SK-N-SH treated with all-trans-retinoic acid at 6 μM for 48 hours (cell line): ENCODE measurements at places on chromosomes 1 and 21.

GRCh38 chr1:238772322-238772721 lies 614.0 kb upstream of the CHRM3 start:
- ATAC-seq, result peak; percentile 47; the same call in 2 of the 3 replicates

DNA sequence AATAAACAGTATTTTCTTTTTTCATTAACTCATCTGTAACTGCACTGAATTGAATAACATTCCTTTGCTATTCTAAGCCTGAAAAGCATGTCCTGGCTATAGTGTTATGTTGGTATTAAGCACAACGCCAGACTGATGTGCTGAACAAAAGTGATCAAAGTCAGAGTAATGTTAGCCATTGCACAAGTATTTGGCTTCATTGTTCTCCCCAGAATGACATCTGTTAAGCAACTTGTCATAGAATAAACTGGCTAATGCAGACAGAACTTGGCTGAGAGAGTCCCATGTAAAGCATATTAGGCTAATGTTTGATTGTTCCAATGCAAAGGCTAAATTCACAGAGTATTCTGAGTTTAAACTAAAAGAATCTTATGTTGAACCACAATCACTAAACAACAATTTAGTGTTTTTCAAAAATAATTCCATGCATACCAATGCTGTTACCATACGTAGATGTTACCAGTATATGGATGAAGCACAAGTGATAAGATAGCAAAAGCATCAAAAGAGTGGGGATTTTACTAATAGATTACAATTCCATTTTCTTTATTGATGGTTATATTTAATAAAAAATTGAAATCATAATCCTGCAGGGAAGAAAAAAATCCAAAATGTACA lies 235.3 kb upstream of the DMRTA2 start:
- ATAC-seq, result peak; percentile 80

DNA sequence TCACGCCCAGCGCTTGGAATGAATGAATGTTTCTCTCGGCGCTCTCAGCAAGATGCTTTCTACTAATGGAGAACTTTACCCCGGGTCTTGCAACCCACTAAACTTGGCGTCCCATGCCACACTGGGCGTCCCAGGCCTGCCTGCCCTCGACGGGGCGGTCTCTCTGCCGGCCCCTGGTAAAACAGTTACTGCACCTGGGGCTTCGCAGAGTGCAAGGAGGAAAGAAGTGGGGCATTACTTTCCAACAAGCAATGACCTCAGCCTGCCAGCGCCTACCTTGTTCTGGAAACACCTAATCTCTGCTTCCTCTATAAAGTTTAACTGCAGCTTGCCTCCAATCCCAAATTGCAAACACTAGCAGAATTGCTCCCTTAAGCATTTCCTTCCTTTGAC lies 27.8 kb upstream of the NFIA start:
- ATAC-seq, result no peak

DNA sequence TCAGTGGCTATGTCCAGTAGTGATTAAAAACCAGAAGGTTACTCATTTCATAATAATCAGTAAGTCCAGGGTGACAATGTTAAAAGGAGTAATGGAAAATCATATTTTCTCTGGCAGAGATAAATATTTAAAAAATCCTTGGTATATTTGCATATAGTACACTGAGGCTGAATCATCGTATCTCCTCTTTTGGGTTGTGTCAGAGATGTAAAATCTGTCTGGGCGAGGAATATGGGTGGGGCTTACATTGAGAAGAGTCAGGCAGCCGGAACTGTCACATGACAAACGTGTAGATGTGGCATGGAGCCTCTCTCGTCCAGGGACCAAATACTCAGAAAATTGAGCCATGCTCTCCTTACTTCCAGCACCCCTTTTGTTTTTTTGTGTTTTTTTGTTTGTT lies 120.9 kb downstream of the FMN2 start:
- no peak for ATAC-seq

- peak; percentile 96 for ATAC-seq
These were observed 49.3 kb downstream of the ADAMTS1 start for GRCh38 chr21:26795866-26796329.

DNA sequence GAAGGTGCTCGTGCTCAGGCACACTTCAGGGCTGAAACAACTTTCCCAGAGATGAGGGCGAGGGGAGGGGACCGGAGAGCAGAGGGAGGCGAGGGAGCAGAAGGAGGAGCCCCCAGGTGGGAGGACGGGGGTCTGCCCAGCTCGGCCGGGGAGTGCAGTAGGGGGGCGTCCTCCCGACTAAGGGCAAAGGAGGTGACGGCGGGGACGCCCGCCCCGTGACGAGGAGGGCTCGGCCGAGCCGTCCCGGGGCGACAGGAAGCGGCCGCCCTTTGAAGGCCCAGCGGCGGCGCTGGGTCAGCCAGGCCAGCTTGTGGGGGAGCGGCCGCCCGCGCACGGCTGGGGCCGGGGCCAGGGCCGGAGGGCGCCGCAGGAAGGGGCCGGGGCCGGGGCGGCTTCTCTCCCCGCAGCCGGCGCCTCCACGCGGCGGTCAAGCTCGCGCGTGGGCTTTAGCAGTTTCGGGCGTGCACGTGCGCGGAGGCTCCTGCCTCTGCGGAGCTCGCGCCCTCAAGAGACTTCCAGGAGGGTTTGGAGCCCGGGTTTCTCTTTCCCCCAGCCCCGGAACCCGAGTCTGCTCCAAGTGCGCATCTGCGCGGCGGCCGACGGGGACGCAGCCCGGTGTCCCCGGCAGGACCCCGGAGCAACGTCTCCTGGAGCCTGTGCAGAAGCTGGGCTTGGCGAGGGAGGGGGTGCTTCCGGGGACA lies 100.8 kb upstream of the SLC45A1 start:
- no peak for ATAC-seq

DNA sequence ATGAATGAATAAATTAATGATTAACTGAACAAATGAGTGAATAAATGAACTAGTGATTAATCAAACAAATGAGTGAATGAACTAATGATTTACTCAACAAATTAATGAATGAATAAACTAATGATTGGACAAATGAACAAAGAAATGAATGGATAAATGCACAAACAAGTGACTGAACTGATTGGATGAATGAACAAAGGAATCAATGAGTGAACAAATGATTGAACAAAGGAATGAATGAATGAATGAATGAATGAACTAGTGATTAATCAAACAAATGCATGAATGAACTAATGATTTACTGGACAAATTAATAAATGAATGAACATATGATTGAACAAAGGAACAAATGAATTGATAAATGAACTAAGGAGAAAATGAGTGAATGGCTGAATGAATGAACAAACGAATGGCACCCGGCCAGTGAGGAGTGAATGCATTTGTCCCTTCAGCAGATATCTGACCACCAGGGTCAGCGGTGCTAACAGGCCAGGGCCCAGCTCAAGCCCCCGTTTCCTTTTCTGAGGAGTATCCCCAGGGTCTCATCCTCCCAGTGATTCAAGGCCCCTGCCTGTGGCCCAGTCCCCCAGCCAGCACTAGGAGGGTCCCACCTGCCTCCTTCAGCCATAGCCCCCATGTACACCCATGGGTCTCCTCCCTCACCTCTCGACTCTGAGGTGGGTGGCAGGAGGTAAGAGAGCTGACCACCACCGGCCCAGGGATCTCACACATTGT lies 49.9 kb downstream of the WNT9A start:
- ATAC-seq, result no peak

DNA sequence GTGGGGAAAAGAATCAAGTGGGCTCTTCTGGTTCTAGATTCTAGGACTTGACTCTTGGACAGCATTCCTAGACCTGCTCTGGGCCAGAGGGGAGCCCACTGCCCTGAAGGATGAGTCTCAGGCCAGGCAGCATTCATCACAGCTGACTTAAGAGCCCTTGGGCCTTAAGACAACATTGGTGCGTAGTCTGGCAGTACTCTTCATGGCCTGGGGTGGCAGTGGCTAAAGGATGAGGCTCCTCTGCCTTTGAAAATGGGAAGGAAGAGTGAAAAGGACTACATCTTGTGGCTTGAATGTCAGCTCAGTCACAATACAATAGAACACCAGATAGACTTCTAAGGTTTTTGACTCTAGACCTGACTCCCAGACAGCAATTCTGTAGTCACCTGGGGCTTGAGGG lies 1415.1 kb upstream of the PRMT6 start:
- no peak for ATAC-seq

DNA sequence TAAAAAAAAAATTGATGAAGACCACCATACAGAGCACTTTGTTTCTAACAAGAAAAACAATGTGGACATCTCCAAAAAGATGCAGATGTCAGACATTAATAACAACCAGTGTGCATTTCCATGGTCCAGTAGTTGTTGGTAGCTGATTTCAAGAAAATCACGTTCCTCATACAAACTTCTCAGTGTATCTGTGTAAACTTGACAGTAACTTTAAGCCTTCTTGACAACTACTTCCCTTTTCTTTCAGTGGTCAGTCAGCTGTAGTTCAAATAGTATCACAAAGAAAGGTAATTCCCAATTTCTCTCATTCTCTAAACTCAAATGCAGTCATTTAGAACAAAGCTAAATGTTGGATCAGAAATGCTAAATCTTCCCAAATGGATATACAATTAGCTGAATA lies 879.9 kb downstream of the AMY1C start:
- ATAC-seq, result no peak

DNA sequence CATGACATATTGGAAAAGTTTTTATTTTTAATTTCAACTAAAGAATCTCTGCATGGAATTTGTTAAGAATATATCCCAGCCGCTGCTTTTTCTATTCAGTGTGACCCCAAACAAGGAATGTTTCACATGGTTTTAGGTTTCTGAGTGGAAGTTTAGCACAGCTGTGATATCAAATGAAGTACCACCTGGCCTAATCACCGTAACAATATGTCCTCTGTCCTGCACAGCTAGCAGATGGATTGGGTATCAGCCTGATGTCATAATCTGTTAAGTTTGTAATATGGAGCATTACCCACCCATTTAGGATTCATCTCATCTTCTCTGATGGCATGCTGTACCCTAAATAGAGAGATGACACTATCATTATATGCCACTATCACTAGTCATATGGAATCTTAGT lies 963.7 kb upstream of the ADGRL2 start:
- no peak for ATAC-seq

GRCh38 chr21:29075706-29076466 lies 2.4 kb upstream of the CCT8 start:
- ATAC-seq, result no peak

GRCh38 chr21:29055080-29055479 lies 18.4 kb downstream of the CCT8 start:
- no peak for ATAC-seq

DNA sequence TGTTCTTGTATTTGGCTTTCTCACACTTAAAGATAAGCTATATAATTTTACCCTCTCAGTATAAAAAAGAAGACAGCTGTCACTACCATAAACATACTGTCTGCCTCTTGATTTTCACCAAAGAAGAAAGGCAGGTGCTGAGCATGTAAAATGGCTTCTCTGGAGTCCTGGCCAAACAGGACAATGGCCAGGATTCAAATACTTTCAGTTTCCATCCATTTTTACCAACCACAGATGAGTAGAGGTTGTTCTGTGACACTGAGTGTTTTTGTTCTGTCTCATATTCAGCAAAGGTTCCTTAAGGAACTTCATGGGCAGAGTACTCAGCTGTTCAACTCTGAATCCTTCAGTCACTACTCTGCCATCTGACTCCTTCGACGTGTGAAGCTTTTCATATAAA lies 29.4 kb upstream of the RAB3GAP2 start:
- ATAC-seq, result no peak

- ATAC-seq, result no peak
These were observed 179.2 kb downstream of the ATP6V1G3 start for GRCh38 chr1:198361237-198361767.

- ATAC-seq, result no peak
These were observed 91.2 kb upstream of the CD34 start for GRCh38 chr1:208002078-208002477.

DNA sequence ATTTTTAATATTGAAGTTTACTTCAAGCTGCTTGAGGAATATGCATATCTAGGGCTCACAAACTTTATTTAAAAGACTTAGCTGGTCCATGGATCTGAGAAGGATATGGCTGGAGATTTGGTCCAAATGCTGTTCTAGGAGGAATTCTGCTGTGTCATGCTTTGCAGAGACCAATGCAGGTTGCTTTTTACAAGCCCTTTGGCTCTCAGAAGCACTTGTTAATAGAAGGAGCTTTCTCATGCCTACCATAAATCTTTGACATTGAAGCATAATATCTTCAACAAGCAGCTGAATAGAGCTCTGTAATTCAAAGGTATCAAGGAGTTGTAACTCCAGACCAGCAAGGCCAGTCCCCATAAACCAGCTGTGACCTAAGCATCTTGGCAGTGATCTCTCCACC lies 299.1 kb downstream of the HHAT start:
- ATAC-seq, result no peak

GRCh38 chr1:66275083-66275482 lies 258.9 kb upstream of the SGIP1 start:
- no peak for ATAC-seq

DNA sequence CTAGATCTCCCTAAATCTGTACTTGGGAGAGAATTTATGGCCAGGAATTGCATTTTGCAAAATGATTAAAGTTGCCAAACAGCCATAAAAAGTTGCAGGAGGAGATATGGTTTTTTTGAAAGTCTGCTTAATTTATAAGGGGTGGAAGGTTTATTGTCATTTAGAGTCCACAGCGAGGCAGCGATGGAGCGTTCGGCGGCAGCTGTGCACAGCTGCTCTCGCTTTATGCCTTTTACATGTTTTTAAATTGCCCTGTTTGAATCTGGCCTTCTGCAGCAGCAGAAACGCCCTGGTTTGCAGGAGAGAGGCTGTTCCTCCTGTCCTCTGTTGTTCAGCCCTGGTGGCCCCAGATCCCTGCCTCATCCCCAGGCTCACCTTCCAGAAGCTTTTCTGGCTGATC lies 144.9 kb upstream of the POU3F1 start:
- ATAC-seq, result no peak

- ATAC-seq, result no peak
These were observed 14.4 kb downstream of the CDK18 start for GRCh38 chr1:205518661-205519540.

DNA sequence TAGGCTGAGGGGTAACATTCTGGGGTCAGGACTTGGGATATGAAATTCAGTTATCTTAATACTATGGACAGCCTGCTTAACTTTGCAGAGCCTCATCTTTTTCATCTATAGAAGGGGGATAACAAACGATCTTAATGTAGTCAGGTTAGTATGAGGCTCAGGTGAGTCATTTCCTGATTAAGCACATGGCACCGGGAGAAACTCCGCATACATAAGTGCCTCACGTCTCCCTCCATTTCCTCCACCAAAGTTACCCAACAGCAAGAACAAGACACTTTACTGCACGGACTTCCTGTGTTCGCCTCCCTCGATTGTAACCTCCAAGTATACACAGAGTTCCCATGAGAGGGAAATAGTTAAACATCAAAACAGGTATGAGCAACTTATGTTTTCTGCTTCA lies 112.7 kb upstream of the COA6 start:
- no peak for ATAC-seq

GRCh38 chr1:101257500-101258325 lies 20.9 kb downstream of the S1PR1 start:
- no peak for ATAC-seq
